ENCODE measurements at places on chromosomes 3 and 15.

- H3K27ac ChIP-seq = peak overlapping the region; percentile 72
- H3K4me1 ChIP-seq = peaks cover 66% of the 10 kb centered on the region
- no peak for DNase-seq
- H3K4me3 ChIP-seq = no peak overlapping the region
Measured at GRCh38 chr3:195185583-195185982, 85.4 kb downstream of the XXYLT1 start.

GRCh38 chr15:78570710-78571109 lies 5.4 kb downstream of the CHRNA5 start:
- DNase-seq = no peak
- H3K27me3 ChIP-seq = no peaks in the 10 kb centered on the region
- H3K4me3 ChIP-seq = no peak overlapping the region
- no peaks in the 10 kb centered on the region for H3K36me3 ChIP-seq
- H3K27ac ChIP-seq = no peak overlapping the region
- H3K4me1 ChIP-seq = peaks cover 11% of the 10 kb centered on the region

- no peaks in the 10 kb centered on the region for H3K27me3 ChIP-seq
- no peak for DNase-seq
- H3K4me3 ChIP-seq = no peak overlapping the region
- no peaks in the 10 kb centered on the region for H3K4me1 ChIP-seq
- H3K36me3 ChIP-seq = no peaks in the 10 kb centered on the region
- H3K27ac ChIP-seq = no peak overlapping the region
Measured at GRCh38 chr3:32857921-32858320, 40.1 kb downstream of the TRIM71 start.

- DNase-seq = no peak
- H3K27ac ChIP-seq = no peak overlapping the region
- H3K4me1 ChIP-seq = no peaks in the 10 kb centered on the region
- no peak overlapping the region for H3K4me3 ChIP-seq
- no peaks in the 10 kb centered on the region for H3K27me3 ChIP-seq
Measured at GRCh38 chr15:31758126-31758525, 272.2 kb upstream of the CHRNA7 start.

GRCh38 chr15:43253431-43254403 lies 13.0 kb downstream of the TGM5 start:
- no peaks in the 10 kb centered on the region for H3K36me3 ChIP-seq
- H3K4me1 ChIP-seq = no peaks in the 10 kb centered on the region
- peak; percentile 85 for DNase-seq
- no peaks in the 10 kb centered on the region for H3K27me3 ChIP-seq

GRCh38 chr3:49912881-49913281 lies 9.2 kb upstream of the MST1R start:
- H3K4me3 ChIP-seq = no peak overlapping the region
- H3K4me1 ChIP-seq = no peaks in the 10 kb centered on the region
- no peaks in the 10 kb centered on the region for H3K27me3 ChIP-seq
- no peak overlapping the region for H3K27ac ChIP-seq
- no peak for DNase-seq

- no peaks in the 10 kb centered on the region for H3K27me3 ChIP-seq
- H3K4me1 ChIP-seq = no peaks in the 10 kb centered on the region
- DNase-seq = no peak
- no peak overlapping the region for H3K27ac ChIP-seq
Measured at GRCh38 chr3:114698146-114699105, 404.6 kb downstream of the TIGIT start.

All from vagina (tissue), 2 donors.